ENCODE measurements at places on chromosomes 4 and X.
A peak's percentile ranks its signal among the peaks of the same experiment; 100 is the strongest.

- DNase-seq: no peak
Measured at GRCh38 chrX:15914486-15914885, 59.9 kb upstream of the AP1S2 start.

DNA sequence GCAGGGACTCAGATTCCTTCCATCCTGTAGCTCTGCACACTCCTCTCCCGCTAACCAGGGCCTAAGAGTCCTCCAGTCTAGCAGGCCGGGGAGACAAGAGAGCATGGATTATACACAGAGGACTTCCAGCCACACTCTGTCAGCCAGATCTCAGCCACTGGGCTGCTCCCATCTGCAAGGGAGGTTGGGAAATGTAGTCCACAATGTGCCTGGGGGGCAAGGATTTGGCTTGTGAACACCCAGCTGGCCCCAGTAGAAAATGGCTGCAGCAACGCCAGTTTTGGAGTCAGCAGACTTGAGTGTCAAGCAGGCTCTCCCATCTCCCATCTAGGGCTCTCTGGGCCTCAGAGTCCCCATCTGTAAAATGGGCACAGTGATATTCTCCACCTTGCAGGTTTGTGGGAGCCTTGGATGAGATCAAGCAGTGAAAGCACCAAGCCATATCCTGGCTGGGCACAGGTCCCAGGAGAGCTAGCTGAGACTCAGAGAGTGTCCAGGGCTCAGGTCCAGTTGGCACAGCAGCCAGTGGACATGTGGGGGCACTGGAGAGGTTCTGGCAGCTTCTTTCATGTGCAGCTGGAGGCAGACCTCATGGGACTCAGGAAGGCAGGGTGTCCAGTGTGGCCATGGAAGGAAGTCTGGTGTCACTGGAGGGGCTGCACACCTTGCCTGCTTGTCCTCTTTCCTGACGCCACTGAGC lies 14.6 kb downstream of the PSAPL1 start:
- DNase-seq: no peak

DNA sequence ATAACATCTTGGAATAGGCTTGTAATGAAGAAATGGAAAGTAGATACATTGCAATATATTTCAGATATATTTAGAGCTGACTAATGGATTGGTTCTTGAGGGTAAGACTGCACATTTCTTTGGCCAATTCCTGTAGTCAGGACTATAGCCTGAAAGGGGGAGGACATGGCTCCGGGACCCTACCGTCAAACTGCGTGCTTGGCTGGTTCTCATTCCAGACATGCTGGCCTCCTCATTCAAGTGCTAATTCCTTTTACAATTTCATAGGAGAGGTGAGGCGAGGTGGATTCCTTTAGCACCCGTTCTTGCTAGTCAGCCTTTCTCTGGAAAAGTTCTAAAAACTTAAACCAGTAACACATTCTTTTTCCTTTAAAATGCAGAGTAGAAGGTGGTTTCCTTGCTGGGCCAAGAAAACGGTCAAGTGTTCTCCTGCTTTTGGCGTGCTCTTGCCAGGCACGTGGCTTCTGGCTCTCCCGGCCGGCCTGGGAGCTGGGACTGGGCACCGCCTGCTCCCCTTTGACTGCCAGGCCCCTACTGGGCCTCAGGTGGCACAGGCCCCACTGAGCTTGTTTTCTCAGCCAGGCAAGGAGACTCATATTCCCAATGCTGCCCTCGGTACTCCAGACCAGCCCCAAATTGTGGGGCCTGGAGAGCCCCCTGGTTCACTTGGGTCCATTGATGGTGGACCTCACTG lies 167.2 kb downstream of the STK32B start:
- DNase-seq: no peak

- DNase-seq: no peak
Measured at GRCh38 chr4:38925492-38926413, 58.1 kb downstream of the FAM114A1 start.

GRCh38 chr4:7186031-7186430 lies 6.3 kb upstream of the SORCS2 start:
- DNase-seq: no peak

GRCh38 chr4:177064729-177065394 lies 244.8 kb upstream of the NEIL3 start:
- peak; percentile 35 for DNase-seq

DNA sequence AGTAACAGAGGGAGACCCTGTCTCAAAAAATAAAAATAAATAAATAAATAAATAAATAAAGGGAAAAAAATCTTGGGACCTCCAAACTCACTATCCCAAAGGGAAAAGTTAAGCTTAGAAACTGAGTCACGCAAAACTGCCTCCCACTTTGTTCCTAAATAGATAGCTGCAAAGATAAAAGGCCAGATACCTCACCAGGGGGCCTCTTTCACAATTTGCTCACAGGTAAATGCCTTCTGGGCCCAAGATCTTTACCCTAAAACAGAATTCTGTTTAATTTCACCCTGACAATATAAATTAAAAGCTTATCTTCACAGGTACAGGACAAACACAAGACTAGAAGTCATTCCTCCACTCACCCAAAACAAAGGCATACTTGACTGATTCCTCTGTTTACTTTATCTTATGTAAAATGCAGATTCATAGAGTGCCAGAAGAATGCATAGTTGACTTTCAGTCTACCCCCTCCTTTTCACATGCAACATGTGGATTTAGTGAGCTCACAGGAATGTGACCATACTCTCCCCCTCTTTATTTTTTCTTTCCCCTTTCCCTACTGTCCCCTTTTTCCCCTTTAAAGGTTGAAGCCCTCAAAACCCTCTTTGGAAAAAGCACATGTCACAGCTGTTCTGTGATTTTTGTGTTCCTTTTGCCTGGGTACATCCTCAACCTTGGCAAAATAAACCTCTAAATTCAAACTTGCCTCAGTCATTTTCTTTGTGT lies 23.4 kb downstream of the ELF2 start:
- DNase-seq: no peak

DNA sequence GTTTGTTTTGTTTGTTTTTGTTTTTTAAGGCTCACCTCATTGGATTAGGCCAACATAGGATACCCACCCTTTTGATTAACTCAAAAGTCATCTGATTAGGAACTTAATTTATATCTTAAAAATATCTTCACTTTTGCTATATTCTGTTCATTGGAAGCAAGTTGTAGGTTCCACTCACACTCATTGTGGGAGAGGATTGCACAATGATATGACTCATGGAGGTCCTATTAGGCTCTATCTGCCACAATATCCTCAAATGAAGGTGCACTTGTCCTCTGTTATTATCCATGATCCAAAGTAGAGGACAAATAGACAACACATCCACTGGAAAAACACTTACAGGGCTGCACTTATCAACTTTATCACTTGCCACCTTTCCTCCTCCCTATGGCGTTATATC lies 60.5 kb upstream of the ADAMTS3 start:
- DNase-seq: no peak

DNA sequence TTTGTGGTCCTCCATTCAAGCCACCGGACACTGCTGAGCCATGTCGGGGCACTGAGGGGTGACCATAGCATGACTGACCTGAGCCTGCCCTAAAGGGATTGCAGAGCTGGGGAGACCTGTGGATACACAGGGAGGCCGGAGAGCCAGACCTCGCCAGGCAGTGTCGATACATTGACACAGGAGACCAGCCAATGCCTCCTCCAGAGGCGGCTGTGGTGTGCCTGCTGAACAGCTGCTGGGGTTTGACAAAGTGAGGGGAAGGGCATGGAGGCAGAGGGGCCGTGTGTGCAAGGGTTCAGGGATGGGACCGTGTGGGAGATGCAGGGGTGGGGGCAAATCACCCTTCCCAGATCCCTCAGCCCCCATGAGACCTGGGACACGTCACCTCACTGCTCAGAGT lies 48.0 kb downstream of the PPP2R2C start:
- DNase-seq: no peak

DNA sequence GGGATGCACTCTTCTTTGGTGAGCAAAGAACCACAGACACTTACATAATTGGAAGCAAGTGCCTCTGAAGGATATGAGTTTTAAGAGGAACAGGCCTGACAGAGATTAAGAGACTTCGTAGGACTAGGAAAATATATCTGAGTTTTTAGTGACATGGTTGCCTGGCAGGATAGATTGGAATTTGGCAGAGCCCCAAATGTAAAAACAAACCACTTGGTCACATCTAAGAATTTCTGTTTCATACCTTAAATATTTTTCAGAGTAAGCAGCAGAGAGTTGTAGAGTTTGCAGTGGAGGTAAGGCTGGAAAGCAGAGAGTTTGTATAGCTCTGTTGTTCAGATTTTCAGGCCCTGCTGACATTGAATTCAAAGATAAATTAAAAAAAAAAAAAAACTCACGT lies 150.1 kb upstream of the MAGEB2 start:
- DNase-seq: no peak

- DNase-seq: no peak
Measured at GRCh38 chr4:18480342-18480741, 458.8 kb upstream of the LCORL start.

- peak; percentile 21 for DNase-seq
Measured at GRCh38 chrX:12269484-12269883, 131.2 kb downstream of the FRMPD4 start.

GRCh38 chr4:141375855-141376254 lies 155.2 kb downstream of the ZNF330 start:
- no peak for DNase-seq

- no peak for DNase-seq
Measured at GRCh38 chr4:26935397-26935796, 74.8 kb downstream of the STIM2 start.

GRCh38 chr4:71689822-71690221 lies 94.1 kb downstream of the GC start:
- DNase-seq: no peak

DNA sequence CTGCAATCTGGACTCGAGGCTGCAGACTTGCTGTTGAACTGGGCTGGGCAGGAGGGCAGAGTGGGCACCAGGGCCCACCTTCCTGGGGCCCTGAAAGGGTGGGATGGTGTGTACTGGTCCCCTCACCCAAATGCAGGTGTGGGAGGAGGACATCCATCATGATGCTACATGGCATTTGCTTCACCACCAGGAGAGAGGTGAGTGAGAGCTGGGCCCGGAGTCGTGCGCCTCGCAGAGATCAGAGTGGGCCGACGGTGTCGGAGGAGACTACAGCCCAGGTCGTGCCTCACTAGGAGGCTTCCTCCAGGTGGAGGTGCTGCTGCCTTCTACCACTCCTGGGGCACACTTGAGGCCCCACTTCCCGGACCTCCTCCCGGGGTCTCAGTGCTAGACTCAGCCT lies 50.3 kb downstream of the SCML1 start:
- DNase-seq: no peak

GRCh38 chrX:34657726-34658070 lies 613 bp upstream of the TMEM47 start:
- no peak for DNase-seq

All from NCI-H524 treated with DMSO at 0.1 percent for 48 hours (cell line).